ENCODE measurements at places on chromosomes 3 and 15.

DNA sequence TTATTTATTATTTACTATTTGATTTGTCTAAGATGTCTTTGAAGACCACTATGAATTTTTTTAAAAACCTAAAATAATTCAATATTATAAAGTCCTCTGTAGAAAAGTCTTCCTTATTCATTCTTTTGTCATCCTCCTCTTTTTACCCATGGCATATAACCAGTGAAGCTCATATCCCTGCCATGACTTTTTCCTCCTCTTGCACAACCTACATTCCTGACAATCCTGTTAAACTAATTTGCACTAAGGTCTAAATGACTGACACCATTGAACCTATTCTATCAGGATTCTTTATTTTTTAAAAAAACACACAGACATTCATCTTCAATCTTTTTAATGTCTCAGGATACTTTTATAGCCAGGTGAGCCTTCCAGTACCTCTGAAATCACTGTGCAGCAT is 159.9 kb upstream of the SLC2A2 start:
- no peak for DNase-seq

DNA sequence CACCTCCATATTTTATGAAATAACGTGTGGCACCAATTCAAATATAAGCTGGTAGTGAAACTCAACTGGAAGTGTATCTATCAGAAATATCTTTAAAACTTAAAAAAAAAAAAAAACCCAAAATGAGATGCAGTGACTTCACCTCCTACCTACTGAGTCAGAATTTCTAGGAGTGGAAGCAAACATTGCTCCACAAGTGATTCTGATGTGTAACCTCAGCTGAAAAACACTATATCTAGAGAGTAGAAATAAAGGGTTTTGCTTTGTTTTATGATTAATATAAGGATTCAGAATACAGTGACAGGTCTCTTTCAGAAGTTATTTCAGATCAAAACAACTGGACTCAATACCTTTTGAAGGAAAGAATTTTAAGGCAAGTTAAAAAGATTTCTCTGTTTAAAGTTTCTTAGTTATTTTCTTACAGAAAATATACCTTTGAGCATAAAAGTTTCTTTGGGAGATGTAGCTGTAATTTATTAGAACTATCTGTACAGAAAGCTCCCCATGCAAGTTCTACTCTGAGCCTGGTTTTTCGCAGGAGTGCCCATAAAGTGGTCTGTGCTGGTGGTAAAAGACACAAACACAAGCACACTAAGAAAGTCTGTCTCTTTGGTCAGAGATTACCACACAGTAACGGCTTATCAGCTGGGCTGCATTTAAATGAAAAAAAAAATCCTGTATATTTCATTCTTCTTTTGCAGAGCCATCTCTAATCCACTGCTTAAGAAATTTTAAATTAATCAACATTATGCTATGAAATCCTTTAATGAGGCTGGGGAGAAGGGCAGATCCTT is 59.9 kb upstream of the PPIB start:
- DNase-seq, result no peak

DNA sequence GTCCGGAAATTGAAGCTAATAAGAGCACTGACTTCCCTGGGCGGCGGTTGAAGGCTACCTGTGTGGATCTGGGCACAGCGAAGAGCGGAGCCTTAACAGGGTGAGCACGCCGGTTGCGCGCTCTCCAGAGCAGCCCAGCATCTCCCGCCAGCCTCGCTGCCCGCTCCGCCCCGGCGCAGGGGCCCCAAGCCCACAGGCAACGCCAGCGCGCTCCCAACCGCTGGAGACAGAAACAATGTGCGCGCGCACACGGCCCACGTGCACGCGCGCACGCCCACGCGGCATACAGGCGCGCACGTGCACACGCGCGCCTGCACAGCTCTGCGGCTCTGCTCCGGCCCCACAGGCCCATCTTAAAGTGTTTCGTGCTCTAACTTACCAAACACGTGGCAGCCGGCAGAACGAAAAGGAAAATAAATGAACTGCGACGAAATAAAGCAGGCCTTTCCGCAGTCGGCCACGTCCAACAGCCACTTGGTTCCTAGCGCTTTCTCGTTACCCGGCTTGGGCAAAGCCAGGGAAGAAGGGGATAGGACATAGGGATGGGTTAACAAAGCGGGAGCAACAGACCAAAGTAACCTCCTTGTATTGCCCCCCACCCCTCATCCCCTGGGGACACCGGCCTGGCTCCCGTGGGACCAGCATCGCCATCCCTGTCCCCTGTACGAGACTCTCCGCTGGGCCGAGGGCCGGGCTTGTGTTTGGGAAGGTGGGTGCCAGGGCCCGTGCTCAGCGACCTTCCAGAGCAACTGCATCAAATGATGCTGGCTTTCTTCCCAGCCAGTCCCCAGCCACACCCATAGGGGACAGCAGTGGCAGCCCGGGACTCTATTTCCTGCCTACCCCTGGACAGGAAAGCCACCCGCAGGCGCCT is 203.7 kb downstream of the ABHD5 start:
- no peak for DNase-seq

GRCh38 chr3:86967062-86967461 is 23.9 kb downstream of the VGLL3 start:
- DNase-seq, result no peak

DNA sequence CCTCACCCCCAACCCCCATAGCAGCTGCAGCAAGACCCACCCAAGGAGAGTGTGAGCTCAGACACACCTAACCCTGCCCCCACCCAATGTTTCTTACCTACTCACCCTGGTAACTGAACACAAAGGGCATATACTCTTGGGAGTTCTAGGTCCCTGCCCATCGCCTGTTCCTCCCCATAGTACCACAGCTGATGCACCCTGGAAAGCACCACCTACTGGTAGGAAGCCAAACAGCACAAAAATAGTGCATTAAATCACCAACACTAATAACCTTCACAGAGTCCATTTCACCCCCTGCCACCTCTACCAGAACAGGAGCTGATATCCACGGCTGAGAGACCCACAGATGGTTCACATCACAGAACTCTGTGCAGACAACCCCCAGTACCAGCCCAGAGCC is 245.2 kb downstream of the EFHB start:
- DNase-seq, result no peak

- DNase-seq, result no peak
Measured at GRCh38 chr3:51960386-51960785, 5.2 kb downstream of the GPR62 start.

Measured in stimulated activated CD8-positive, alpha-beta memory T cell treated with anti-CD3 and anti-CD28 coated beads, Interleukin-4, amount 100 ng/mL, for 4 hours (primary cell).